ENCODE measurements at places on chromosomes 2 and 18. TPM values are rescaled to one million over a fixed set of nuclear protein-coding genes. Genes with fewer than 3 reads are reported as not detected.

The ADI1 gene
- 78.9 TPM for total RNA-seq

The ASB18 gene
- not detected for total RNA-seq

- no peak for DNase-seq
Measured at GRCh38 chr18:21823848-21824247, 83.3 kb downstream of the MIB1 start.

GRCh38 chr18:47036927-47037578 is 1.6 kb upstream of the ELOA2 start:
- DNase-seq, result no peak

DNA sequence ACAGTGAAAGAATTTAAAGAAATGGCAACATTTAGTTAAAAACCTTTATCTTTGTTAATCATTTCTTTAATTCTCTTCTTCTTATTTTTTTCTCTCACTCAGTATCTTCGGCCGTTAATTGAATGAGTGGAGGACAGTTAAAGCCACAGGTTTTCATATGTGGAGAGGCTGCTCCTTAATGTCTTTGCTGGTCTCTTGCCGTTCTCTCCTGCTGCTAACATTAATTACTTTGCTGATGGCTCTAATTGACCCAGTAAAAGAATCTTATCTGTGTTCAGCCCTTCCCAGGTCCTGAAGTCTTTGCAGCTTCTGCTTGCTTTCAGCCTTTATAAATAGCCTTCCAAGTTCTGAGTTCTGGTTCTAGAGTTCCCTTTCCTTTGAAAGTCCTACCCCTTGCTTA is 77.1 kb downstream of the ADAM23 start:
- DNase-seq, result no peak

GRCh38 chr2:149188291-149188690 is 142.1 kb upstream of the LYPD6 start:
- no peak for DNase-seq

DNA sequence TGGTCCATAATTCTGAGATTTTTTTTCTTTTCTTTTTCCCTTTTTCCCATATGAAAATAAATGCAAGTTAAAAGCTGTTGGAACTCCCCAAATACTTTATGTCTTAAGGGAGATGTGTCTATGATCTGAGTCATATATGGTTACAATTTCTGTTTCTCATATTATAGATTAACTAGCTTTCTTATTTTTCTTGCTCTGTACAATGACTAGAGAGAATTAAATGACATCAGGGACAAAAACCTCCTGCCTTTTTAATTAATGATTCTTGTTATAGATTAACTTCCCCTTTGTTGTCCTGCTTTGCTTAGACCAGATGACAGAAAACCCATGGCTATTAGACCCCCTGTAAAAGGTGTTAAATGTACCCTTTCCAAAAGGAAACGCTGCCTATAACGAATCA is 643.9 kb upstream of the NXPH2 start:
- no peak for DNase-seq

GRCh38 chr2:214088536-214088935 is 322.3 kb upstream of the VWC2L start:
- DNase-seq, result no peak

DNA sequence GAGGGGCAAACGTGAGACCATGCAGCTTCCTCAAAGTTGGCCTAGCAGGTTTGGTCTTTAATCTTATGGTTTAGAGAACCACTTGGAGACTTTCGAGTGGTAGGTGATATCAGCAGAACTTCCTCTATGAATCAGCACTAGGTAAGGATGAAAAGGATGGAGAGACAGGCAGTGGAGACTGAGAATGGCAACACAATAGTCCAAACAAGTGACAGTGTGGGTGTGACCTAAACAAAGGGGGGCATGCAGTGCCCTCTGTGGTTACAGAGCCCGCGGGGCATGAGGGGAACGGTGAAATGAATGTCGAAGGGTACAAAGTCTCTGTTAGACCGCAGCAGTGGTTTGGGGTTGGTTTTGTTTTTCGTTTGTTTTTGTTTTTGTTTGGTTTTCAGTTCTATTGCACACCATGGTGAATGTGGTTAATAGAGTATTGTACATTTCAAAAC is 143.9 kb downstream of the L3MBTL4 start:
- no peak for DNase-seq

Data from MG63 (cell line).